CD14-positive monocyte (primary cell): ENCODE measurements at places on chromosomes 11 and 22.

- no peaks in the 10 kb centered on the region for H3K4me1 ChIP-seq
- H3K27ac ChIP-seq, result no peak overlapping the region
- H3K4me3 ChIP-seq, result no peak overlapping the region
- H3K36me3 ChIP-seq, result no peaks in the 10 kb centered on the region
- DNase-seq, result no peak
These were observed 61.3 kb upstream of the PRR5 start for GRCh38 chr22:44640618-44641155.

DNA sequence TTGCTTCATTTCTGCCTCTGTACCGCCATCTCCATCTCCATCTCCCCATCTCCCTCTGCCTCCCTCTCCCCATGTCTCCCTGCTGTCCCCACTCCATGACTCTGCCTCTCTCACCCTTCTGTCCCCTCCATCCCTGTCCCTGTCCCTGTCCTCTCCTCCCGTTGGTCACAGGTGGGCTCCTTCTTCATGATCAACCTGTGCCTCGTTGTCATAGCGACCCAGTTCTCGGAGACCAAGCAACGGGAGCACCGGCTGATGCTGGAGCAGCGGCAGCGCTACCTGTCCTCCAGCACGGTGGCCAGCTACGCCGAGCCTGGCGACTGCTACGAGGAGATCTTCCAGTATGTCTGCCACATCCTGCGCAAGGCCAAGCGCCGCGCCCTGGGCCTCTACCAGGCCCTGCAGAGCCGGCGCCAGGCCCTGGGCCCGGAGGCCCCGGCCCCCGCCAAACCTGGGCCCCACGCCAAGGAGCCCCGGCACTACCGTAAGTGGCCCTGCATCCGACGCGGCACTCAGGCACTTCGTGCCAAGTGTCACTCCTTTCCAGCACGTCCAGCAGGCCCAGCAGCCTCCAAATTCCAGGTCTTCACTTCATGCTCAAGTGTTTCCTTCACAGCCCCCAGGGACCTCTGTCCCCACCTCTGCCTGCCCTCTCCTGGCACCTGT, 76.0 kb downstream of the CACNA1I start:
- H3K36me3 ChIP-seq, result no peaks in the 10 kb centered on the region
- DNase-seq, result no peak
- H3K27me3 ChIP-seq, result no peaks in the 10 kb centered on the region
- no peaks in the 10 kb centered on the region for H3K4me1 ChIP-seq
- no peak overlapping the region for H3K4me3 ChIP-seq

GRCh38 chr11:58617976-58618557, 4.4 kb upstream of the CNTF start:
- no peak overlapping the region for H3K4me3 ChIP-seq
- no peaks in the 10 kb centered on the region for H3K4me1 ChIP-seq
- DNase-seq, result no peak
- H3K36me3 ChIP-seq, result peaks cover 98% of the 10 kb centered on the region
- no peaks in the 10 kb centered on the region for H3K27me3 ChIP-seq
- no peak overlapping the region for H3K27ac ChIP-seq

DNA sequence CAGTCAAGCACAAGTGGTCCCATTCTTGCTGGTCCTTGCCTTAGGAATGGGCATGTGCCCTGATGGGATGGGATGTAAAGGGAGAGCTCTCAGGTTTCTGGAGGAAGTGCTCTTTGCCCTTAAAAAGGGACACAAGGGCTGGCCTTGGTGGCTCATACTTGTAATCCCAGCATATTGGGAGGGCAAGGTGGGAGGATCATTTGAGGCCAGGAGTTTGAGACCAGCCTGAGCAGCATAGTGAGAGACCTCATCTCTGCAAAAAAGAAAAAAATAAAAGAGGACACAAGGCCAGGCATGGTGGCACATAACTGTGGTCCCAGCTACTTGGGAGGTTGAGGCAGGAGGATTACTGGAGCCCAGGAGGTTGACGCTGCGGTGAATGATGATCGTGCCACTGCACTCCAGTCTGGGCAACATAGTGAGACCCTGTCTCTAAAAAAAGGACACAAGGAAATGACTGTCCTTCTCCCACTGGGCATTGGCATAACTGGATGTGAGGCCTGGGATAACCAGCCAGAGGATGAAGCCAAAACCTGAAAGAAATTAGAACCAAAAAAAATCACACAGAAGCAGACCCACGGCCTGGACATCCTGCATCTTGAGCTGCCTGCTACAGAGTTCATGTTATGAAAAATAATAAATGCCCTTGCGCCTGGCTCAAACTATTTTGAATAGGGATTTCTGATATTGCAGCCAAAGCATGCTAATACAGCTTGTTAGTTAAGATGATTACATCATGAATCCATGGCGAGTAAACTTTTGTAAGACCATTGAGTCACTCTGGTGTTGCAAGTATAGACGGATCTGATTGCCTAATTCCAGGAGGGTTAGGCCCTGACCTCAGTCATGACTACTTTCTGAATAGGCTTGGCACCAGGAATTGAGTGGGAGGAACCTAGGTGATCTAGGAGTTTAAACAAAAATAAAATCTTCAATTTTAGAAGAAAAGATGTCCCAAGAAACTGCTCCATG, 12.9 kb upstream of the CRKL start:
- H3K4me3 ChIP-seq, result peak overlapping the region; percentile 3
- peak; percentile 91 for DNase-seq
- H3K4me1 ChIP-seq, result peaks cover 29% of the 10 kb centered on the region
- H3K36me3 ChIP-seq, result no peaks in the 10 kb centered on the region
- peak overlapping the region; percentile 72 for H3K27ac ChIP-seq

GRCh38 chr11:104846216-104846615, 52.0 kb downstream of the CASP12 start:
- H3K27me3 ChIP-seq, result no peaks in the 10 kb centered on the region
- no peak overlapping the region for H3K27ac ChIP-seq
- H3K4me1 ChIP-seq, result peaks cover 17% of the 10 kb centered on the region
- H3K4me3 ChIP-seq, result no peak overlapping the region

GRCh38 chr11:71385091-71385490, 63.1 kb downstream of the DHCR7 start:
- H3K4me3 ChIP-seq, result no peak overlapping the region
- no peak overlapping the region for H3K27ac ChIP-seq
- no peak for DNase-seq
- H3K4me1 ChIP-seq, result no peaks in the 10 kb centered on the region
- no peaks in the 10 kb centered on the region for H3K36me3 ChIP-seq

DNA sequence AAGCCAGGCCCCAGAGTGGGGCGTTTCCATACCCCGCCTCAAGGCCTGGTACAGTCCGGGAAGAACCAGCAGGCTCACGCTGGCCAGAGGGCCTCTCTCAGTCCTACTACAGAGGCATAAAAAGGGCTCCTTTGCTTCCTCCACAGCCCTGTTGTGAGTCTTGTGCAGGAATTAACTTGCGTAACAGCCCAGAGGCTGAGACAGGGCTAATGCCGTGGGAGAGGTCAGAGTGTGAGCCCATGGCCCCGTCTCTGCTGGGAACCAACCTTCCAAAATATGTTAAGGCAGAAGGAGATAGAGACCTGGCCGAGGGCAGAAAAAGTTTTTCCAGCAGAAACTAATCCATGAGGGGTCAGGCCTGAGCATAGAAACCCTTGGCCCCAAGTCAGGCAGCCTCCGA, 19.9 kb upstream of the TMEM184B start:
- no peaks in the 10 kb centered on the region for H3K27me3 ChIP-seq
- DNase-seq, result no peak
- peaks cover 48% of the 10 kb centered on the region for H3K36me3 ChIP-seq
- H3K4me1 ChIP-seq, result no peaks in the 10 kb centered on the region

- no peak for DNase-seq
- H3K4me3 ChIP-seq, result no peak overlapping the region
- H3K36me3 ChIP-seq, result no peaks in the 10 kb centered on the region
- H3K27me3 ChIP-seq, result no peaks in the 10 kb centered on the region
- H3K4me1 ChIP-seq, result no peaks in the 10 kb centered on the region
- H3K27ac ChIP-seq, result no peak overlapping the region
These were observed 12.5 kb upstream of the APOL5 start for GRCh38 chr22:35705141-35705540.

DNA sequence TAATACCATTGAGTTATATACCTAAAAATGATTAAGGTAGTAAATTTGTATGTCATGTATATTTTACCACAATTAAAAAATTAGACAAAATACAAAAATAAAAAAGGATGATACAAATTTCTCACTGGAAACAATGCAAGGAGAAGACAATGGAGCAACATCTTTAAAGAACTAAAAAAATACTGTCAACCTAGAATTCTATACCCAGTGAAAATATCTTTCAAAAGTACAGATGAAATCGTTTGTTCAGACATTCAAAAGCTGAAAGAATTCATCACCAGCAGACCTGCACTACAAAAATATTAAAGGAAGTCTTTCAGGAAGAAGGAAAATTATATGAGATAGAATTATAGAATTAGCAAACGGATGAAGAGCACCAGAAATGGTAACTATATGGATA, 9.8 kb upstream of the ASCL2 start:
- H3K27ac ChIP-seq, result no peak overlapping the region
- H3K36me3 ChIP-seq, result no peaks in the 10 kb centered on the region
- H3K27me3 ChIP-seq, result no peaks in the 10 kb centered on the region
- H3K4me1 ChIP-seq, result no peaks in the 10 kb centered on the region

DNA sequence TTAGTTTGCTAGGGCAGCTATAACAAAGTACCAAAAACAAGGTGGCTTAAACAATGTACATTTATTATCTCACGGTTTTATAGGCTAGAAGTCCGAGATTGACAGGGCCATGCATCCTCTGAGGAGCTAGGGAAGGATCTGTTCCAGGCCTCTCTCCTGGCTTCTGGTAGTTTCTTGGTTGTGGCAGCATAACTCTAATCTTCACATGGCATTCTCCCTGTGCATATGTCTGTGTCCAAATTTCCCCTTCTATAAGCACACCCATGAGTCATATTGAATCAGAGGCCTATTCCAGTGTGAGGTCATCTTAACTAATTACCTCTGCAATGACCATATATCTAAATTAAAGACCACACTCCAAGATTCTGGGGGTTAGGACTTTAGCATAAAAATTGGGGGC, 31.3 kb upstream of the MMP13 start:
- DNase-seq, result no peak
- H3K4me3 ChIP-seq, result no peak overlapping the region
- H3K27me3 ChIP-seq, result peaks cover 4% of the 10 kb centered on the region
- H3K36me3 ChIP-seq, result no peaks in the 10 kb centered on the region
- no peak overlapping the region for H3K27ac ChIP-seq
